Midbrain (tissue), 1 donor: ENCODE measurements at places on chromosomes 4 and X.

DNA sequence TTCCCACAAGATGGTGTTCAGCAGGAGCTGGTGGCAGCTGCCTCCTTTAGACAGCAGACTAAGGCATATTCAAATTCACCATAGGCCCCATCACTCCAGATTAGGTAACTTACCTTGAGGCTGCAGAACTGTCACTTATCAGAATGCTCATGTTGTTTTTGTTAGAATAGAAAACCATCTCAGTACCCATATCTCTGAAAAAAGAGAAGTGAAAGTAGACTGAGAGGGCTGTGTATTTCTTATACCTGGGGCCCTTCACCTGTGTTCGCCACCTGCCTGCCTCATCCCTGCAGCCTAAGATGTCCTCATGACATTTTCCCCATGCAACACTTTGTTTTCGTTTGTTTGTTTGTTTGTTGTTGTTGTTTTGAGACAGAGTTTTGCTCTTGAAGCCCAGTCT, 32.9 kb upstream of the SPRY1 start:
- DNase-seq: no peak

- DNase-seq: no peak
Measured at GRCh38 chr4:126778348-126778747, 854.4 kb upstream of the INTU start.

DNA sequence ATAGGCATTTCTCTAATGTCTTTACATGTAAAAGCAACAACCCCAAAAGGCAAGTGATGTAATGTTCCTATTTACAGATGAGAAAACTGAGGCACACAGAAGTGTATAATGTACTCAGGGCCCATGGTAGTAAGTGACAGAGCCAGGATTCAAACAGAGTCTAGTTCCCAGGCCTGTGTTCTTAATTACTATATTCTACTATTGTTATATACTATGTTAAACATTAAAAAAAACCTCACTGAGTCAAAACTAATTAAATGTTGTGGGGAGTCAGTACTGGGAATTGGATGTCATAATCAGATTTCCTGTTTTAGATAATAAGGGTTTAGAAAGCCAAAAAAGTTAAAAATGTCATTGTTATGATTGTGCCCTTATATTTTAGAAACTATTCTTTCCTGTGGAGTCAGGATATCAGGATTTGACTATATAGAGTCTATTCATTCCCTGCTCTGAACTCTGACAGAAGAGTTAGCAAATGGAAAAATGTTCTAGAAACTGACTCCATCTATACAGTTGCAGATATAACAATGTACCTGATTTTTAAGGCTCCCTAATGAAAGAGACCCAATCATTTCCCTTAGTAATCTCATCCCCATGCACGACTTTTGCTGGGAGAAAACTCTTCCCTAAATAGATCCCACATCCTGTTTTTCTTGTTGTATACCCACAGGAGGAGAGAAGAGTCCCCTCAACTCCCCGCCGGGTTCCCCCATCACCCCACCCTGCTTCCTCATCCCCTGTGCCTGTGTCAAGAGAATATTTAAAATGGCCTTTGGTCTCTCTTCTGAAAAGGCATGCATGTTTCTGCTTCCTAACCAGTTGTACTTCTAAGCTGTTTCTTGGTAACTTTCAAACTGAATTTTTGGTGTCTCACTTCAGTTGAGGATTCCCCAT, 69.7 kb downstream of the REELD1 start:
- no peak for DNase-seq

DNA sequence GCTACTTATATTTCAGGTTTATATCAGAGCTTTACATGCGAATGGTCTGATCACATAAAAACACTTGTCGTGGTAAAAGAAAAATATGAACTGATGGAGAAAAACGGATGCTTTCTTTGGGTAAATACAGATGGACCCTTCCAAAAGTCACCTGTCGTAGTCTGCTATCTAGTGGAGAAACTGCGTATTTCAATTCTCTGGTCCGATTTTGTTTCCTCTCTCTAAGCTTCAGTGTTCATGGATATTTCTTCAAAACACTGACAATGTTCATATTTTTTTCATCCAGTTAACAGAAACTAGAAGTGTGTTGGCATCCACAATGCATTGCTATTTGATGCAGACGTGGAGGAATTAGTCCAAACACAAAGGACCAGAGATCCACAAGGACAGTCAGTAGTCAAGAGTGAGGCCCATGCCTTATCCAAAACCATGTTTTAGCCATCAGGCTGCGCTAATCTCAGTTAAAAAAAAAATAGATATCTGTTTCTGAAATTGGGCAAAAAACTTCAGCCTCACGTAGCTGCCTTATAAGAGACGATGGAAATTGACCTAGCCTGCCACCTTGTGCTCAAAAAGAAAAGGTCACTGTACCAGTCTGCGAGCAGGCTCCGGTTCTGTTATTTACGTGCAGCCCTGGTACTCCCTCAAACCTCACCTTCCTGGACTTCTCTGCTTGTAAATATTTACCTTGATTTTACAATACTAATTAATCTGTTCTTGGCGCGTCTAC, 16.0 kb downstream of the MEPE start:
- peak; percentile 75 for DNase-seq

DNA sequence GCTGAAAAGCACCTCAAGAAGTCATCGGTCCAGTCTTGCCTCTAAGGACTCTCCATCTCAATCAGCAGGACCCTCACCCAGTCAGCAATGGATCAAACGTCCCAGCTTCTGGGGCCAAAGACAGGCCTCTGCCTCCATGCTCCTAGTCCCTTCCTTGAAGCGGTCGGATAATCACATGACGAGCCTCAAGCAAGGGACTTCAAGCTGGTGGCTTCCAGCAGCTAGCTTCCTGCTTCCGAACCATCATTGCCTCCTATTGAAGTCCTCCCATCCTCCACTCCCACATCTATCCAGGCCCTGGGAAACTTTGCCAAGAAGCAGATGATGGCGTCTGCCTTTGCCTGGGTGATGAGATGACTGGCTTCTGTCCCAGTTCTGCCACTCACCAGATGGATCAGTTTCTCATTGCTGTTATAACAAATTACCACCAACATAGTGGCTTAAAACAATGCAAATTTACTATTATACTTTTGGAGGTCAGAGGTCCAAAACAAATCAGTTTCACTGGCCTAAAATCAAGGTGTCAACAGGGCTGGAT, 135.2 kb upstream of the MAMLD1 start:
- no peak for DNase-seq

DNA sequence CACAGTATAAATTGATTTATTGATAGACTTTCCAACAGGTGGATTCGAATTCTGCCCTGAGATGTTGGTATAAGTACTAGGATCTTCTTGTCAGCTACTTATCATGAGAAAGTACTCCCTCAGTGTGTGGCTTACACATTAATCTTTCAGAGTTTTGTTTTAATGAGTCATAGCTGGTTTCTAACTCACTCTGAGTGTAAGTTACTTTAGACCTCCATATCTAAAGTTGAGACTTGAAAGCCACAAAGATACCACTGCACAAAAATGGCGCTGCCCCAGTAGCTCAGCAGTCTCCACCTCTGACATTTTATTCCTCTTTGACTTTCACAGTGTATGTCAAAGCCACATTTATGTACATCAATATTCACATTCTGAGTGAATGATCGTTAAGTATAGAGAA, 318.5 kb downstream of the ARAP2 start:
- no peak for DNase-seq

- no peak for DNase-seq
Measured at GRCh38 chr4:157806184-157806583, 366.6 kb downstream of the GASK1B start.

DNA sequence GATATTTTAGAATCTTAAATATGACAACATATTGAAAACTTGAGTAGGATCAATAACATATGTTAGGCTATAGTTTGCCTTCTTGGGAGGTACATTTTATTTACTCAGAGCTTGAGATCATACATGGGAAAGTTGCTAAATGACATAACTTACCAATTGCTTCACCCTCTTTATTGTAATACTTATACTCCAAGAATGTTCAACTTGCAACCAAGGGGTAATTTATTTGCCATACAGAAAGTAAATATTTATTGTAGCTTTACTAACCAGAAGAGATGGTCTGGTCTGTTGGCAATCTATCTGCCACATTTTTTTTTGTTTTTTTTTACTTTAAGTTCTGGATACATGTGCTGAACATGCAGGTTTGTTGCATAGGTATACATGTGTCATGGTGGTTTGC, 426.6 kb downstream of the ARHGAP24 start:
- no peak for DNase-seq

DNA sequence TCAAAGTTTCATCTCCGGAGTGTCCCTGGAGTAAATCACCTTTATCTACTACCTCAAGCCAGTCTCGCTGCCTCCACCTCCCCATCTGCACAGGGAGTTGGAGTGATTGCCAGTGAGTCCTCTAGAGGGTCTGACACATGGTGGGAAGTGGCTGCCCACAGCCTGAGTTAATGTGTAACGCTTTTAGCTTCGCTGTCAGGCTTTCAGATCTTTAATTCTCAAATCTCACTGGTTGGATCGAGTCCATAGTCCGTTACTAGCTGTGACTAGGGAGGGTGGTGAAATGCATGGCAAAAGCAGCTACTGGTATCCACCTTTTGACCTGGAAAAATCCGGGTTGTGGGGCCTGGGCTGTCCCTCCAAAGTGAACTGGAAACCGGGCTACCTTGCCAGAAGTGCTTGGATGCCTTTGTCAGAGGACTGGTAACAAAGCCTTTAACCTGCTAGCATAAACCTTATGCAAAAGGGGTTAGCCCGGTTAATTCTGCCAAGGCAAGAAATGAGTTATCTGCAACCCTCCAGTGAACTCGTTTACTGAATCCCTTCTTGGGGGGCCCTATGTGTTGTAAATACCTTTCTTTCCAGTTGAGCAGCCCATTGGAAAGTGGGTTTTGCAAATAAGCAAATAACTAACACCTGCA, 5.1 kb upstream of the WDR1 start:
- no peak for DNase-seq

DNA sequence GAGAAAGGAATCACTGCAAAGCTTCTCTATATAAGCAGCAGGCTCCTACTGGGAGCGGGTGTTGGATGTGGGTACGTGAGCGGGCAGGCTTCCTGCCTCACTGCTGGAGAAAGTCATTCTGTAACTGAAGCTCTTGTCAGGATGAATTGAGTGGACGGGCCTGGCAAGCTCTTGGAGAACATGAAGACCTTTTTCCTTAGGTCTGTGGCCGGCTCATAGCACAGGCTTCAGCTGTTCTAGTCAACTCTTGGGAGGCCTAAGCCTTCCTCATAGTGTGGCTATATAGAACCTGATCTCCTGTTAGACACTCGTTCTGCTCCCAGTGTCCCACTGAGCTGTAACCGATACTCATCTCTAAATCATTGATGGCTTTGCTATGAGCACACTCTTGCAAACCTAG, 108.2 kb upstream of the GPC4 start:
- no peak for DNase-seq

GRCh38 chrX:101290957-101291603, at the start of gene TAF7L:
Gene TAF7L, minus strand, starts transcription at chrX:101291334. Its CDS starts 3,791 bp downstream, at chrX:101287543.
- DNase-seq: no peak

- DNase-seq: no peak
Measured at GRCh38 chr4:168618577-168619265, 121.9 kb downstream of the PALLD start.

DNA sequence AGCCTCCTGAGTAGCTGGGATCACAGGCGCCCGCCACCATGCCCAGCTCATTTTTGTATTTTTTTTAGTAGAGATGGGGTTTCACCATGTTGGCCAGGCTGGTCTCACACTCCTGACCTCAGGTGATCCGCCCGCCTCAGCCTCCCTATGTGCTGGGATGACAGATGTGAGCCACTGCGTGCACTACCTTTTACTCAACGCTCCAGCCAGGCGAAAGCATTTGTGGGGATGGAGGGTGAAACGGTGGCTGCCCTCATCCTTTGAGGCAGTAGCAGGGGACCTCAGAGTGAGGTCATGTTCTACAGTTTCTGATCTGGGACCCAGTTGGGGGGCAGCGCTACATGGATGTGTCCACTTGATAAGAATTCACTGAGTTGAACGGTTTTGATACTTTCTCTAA, 65.8 kb upstream of the GPR78 start:
- no peak for DNase-seq

GRCh38 chr4:8048856-8049676, 109.4 kb upstream of the AFAP1 start:
- no peak for DNase-seq

DNA sequence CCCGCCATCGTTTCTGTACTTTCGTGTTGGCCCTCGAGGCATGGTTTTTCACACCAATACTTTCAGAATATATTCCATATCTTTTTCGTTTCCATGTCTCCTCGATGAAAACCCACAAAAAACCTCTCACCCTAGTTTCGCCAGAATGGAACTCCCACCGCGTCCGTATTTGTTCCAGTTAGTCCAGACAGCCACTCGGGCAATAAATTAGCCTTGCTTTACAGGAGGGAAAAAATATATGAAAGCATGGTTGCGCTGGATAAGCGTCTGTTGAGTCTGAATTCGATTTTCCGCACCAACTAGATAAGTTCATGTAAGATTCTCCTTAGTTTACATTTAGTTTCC, 550 bp upstream of the CHM start:
- DNase-seq: no peak

DNA sequence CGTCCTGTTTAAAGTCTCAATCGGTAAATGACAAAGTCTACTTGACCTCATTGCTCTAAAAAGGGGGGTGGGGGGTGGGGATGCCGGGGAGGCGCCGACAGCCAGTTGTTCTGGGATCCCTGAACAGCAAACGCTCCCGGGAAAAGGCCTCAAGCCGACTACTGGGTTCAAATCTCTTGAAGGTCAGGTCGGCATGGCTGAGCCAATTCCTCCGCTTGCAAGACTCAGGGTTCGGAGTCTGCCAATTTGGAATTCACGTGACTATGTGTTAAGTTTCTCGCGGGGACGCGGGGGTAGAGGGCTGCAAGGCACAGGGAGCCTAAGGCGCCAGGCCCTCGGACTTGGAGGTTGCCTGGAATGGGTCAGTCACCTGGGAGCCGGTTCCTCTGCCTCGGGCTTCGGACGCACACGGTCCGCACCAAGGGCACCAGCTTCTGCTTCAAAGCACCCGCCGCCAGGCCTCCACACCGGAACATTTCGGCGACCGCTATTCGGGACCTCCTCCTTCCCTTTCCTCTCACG, 399 bp downstream of the AIFM1 start:
- DNase-seq: peak; percentile 64

DNA sequence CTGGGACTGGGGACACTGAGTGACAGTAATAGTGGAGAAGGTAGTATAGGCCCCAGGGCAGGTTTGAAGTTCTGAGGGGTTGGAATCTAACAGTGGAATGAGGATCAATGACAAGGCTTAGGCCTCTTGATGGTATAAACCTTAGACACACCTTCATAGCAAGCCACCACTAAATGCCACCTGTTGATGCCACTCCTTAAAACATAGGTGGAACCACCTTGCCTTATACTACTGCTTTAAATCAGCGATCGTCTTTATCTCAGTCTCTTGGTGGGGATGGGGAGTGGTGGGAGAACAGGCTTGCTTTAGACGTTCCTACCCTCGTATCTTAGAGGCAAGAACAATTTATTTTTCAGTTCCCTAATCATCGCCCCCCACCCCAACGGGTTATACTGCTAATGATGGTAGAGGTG, 1.2 kb downstream of the RAB33B start:
- no peak for DNase-seq
